ENCODE measurements at places on chromosomes 2 and 18.

GRCh38 chr2:43832457-43832856 lies 6.2 kb downstream of the ABCG5 start:
- no peak for DNase-seq

- no peak for DNase-seq
These were observed 52.7 kb downstream of the CCDC68 start for GRCh38 chr18:54906331-54907185.

- no peak for DNase-seq
These were observed 34.3 kb downstream of the KIF1A start for GRCh38 chr2:240785424-240786335.

DNA sequence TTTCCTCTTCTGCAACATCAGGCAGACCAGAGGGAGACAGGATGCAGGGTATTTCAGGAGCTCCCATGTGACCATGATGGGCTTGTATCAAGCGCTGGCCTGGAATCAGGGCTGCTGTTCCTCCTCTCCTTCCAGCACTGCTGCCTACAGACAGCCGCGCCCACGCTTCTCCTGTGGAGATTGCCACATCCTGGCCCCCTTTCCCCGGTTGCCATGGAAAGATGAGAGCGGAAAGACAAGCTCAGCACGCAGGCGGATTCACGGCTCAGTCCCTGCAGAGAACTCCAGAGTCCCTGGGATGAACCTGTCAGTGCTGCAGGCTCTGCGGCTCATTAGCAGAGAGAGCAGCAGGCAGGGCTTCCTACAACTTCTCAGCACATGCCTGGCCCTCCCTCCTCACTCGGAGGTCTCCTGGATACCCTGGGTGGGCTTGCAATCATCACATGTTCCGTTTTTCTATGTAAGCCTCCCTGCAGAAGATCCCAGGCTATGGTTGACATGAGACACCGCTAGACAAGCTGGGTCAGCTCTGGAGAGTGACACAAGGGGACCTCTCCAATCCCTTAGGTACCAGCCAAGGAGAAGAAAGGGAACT lies 497.8 kb upstream of the MYT1L start:
- DNase-seq = no peak

GRCh38 chr2:83079007-83079406 lies 1380.1 kb downstream of the SUCLG1 start:
- DNase-seq = no peak

GRCh38 chr2:126719833-126720351 lies 63.9 kb downstream of the GYPC start:
- no peak for DNase-seq

- no peak for DNase-seq
These were observed 22.8 kb upstream of the RUFY4 start for GRCh38 chr2:218046238-218046637.

DNA sequence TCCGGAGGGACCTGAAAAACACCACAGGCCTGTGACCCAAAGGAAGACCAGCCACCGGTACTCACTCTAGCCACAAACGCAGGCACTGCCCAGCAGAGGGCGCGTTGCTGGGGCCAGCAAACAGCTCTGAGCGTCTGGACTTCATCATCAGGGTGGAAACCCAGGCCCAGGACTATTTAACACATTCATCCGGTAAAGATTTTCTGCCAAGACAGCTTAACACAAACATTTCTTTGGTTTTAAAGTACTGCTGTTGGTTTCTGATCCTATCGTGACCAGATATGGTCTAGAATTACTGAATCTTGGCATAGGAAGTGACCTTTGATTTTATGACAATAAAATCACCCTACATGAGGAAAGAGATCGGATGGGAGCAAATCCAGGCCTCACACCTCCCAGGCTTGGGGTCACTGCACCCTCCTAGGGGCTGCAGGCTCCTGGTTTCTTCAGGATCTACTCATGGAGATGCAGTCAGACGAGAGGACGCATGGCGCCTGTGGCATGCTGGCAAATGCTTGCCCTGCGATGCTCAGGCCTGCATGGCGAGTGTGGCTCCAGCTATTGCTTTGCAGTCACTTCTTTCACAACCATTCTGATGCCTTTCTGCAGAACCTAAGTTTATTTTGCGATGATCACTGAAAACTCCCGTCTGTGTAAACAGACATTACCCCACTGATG lies 130.4 kb downstream of the COL4A4 start:
- DNase-seq = peak; percentile 70

- no peak for DNase-seq
These were observed 46.5 kb upstream of the NFU1 start for GRCh38 chr2:69483696-69484095.

GRCh38 chr2:206045251-206045650 lies 40.7 kb downstream of the INO80D start:
- no peak for DNase-seq

DNA sequence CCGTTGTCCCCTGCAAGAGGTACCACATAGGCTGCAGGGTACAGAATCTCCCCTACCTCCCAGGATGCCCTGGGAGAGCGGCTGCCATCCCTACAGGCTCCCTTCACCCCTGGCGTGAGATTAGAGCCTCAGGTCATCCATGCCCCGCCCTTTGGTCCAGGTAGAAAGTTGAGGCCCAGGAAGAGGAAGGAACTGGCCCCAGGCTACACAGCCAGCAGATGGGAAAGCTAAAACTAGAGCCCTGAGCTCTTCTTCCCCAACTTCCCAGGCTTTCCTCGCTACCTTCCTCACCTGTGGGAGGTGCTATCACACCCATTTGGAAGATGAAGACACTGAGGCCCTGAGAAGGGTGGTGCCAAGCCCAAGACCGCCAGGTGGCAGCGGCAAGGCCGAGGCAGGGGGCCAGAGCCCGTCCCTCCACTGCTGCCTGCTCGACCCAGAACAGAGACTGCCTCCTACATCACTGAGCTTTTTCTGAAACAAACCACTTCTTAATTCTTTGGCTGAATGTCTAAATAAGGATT lies 25.8 kb downstream of the CIB4 start:
- DNase-seq = peak; percentile 37

DNA sequence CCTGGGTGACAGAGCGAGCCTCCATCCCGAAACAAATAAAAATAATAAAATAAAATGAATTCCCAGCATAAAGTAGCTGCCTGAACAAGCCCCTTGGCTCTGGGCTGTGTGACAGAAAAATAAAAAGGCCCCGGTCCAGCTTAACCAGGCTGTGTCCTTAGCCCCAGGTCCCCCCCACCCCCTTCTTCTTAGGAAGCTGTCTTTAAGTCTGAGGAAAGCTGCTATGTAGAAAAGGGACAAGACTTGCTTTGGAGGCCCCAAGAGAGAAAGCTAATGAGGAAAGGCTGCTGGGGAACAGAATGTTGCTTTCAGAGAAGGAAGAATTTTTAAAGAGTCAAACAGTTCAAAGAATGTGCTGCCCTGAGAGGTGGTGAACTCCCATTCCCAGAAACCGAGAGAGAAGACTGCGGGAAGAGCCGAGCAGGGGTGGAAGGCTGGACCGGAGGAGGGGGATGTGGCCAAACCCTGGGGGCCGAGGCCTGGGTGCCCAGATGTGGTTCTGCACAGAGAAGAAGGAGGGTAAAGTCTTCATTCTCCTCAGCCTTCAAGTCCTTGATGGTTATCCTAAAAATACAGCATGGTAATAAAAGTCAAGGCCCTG lies 61.9 kb downstream of the CENPO start:
- no peak for DNase-seq

DNA sequence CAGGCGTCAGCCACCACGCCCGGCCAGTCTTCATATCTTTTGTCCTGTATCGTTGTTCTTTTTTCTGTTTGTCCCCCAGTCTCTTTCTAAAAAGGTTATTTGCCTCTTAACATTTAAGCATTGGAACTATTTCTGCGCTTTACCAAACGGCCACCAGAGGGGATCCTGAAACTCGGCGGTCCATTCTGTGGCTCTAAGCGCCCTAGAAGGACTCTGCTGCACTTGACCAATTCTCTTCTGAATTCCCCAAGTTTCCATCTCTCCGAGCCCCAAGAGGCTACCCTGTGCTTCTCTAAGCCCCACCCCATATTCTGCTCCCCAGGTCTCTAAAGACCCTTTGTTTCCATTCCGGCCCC lies 33.1 kb upstream of the REG3G start:
- no peak for DNase-seq

- DNase-seq = no peak
These were observed 34.8 kb upstream of the HNMT start for GRCh38 chr2:137929519-137929916.

DNA sequence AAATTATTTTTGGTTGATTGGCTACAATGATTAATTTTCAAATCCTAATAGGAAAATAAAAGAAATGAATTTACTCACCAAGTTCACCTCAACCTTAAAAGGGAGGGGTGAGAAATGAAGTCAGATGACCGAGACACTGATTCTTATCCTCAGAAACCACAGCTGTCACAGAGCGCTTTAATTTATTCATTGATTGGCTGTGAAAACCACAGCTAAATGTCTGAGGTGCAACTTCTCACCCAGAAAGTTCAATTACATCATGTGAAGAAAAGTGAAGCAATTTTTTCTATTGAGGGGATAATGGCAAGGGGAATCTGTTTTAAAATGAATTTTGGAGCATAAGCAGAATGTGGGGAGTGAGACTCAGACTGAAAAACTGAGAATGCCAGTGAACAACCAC lies 128.4 kb downstream of the RNF152 start:
- no peak for DNase-seq

GRCh38 chr2:28201671-28202180 lies 190.9 kb upstream of the FOSL2 start:
- no peak for DNase-seq

DNA sequence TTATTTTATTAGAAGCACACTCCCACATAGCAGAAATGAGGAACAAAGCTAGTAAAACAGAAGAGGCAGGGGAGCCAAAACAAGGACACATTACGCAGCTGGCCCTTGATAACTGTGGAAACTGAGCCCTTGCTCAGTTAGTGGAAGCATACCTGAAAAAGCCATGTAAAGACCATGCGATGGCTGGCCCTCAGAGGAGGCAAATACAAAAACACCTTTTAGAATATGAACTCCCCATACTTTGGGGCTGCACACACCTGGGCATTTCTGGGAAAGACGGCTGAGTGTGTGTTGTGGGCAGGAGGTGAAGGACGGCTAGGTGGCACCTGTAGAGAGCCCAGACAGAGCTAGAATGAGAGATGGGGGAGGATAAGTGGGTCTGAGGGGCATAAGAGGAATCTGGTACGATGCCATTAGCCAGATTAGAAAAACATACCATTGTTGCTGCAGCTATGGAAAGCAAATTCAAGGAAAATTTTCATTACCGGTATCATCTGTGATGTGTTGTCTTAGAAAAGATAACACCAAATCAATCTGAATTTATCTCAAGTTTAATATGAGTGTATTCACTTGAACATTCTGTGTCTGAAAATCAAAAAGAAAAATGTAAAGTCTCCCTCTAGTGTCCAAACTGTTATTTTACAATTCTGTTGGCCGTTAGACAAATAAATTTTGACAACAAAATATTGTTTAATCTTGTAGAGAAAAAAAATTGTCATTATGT lies 45.2 kb upstream of the SULT1C3 start:
- no peak for DNase-seq

DNA sequence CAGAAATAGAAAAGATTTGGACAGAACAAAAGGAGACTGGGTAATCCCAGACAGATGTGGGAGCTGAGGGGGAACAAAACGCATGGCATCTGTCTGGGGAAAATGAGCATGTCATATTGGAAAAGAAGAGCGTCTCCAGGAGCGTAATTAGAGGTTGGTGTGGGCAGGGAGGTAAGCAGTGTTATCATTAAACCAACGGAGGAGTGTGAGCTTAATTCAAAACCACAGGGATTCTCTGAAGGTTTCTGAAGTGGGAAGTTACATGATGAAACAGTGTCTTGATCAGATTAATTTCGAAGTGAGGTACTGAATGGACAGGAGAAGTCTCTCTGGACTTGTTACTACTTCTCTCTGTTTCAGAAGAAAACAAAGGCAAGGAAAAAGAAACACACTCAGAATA lies 53.3 kb downstream of the DTNB start:
- DNase-seq = no peak

- no peak for DNase-seq
These were observed 291.8 kb downstream of the ICOS start for GRCh38 chr2:204228169-204228886.

DNA sequence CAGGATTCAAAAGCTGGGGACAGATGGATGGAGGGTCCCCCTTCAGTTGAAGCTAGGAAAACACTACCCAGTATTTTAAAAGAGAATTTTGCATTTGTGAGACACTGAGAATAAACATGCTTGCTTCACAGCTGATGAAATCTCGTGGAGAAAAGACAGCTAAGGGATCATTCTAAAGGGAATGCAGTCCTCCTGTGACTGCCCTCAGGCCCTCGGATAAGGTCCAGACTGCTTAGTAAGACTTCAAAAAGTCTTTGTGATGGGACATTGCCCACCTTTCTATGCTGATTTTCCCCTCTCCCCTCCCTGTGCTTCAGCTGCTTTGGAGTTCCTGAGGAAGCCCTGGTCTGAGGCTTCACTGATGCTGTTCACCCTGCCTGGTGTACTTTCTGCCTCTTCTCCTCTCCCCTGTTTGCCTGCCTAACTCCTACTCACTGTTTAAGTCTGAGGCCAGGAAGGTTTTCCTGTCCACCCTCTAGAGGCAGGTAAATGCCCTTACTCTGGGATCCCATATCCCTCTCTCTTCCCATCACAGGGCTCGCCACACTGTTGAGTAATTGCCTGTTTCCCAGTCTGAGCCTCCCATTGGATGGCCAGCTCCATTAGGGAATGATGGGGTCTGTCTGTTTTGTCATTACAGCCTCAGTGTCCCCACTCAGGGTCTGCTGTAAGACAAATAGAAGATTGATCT lies 26.6 kb downstream of the POLE4 start:
- no peak for DNase-seq

GRCh38 chr2:25389161-25389560 lies 47.4 kb upstream of the DNMT3A start:
- no peak for DNase-seq

GRCh38 chr18:12838178-12838634 lies 45.8 kb downstream of the PTPN2 start:
- no peak for DNase-seq

DNA sequence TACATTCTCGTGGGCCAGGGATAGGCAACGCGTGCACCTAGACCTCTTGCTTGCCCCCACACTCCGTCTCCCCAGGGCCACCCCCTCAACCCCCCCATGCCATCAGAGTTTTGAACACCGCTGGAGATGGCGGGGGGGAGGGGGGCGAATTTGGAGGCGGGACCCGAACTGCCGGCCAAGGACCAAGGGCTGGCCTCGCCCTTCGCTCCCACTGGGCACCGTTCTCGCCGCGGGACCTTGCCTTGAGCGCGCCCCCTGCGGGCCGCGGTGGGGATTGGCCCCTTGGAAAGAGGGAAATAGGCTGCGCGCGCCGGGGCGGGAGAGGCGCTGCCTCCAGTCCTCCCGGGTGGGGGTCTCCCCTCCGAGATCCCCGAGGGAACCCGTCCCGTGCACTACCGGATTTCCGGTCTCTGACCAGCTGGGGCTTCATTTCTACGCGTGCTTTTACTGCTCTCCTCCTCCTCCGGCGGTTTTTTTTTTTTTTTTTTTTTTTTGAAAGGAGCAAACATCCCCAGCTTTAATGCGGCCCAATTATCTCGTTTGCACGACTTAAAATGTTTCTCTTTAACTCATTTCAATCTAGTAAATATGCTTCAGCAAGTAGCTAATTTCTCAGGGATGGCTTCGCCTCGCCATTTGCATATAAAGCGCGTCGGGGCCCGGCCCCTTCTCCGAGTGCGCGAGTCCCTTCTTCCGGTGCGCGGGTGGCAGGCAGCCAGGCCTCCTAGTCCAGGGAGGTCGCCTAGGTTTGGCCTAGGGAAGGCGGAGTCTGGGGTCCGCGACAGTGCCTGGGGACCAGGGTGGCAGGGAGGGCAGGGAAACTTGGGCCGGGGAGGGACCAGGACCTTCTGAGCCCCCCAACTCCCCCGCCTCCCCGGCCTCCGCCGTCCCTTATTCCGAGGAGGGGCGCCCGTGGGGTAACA lies 10.0 kb upstream of the GBX2 start:
- DNase-seq = no peak

- DNase-seq = no peak
These were observed 27.9 kb downstream of the ITGA4 start for GRCh38 chr2:181484851-181485637.

- no peak for DNase-seq
These were observed 40.8 kb downstream of the RNF152 start for GRCh38 chr18:61851940-61852451.
